Hematopoietic multipotent progenitor cell treated with erythropoietin and hydrocortisone succinate and interleukin-3 and kit ligand, for 15 days (in vitro differentiated cells): ENCODE measurements at places on chromosomes 7 and 10.

GRCh38 chr10:77090381-77091356, 546.9 kb downstream of the KCNMA1 start:
- no peak for DNase-seq

GRCh38 chr7:28572321-28573058, 160.2 kb downstream of the CREB5 start:
- DNase-seq: no peak

- DNase-seq: no peak
Observed at GRCh38 chr7:29482056-29482455, 81.6 kb upstream of the PRR15 start.

DNA sequence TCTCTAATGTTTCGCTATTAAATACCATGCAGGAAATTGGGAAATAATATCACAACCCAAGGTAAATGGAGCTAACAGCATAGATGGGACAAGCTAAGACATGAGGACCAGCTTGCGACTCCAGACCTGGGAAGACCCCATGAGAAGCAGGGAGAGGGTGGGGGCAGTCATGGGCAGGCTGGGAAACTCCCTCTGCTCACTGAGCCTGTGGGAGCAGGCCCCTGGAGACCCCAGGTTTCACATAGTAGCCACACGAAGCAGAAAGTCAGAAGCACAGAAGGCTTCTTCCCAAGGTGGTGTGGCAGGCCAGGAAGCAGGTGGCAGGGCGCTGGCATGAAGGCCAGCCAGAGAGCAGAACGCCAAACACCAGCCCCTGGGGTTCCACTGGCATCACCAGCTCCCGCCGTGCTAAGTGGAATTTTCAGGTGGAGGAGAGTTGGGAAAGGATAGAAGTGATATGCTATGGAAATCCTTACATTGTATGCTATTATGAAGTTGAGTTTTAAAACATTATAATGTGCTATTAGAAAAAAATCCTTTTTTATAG, 99.9 kb upstream of the RNF32 start:
- DNase-seq: no peak

DNA sequence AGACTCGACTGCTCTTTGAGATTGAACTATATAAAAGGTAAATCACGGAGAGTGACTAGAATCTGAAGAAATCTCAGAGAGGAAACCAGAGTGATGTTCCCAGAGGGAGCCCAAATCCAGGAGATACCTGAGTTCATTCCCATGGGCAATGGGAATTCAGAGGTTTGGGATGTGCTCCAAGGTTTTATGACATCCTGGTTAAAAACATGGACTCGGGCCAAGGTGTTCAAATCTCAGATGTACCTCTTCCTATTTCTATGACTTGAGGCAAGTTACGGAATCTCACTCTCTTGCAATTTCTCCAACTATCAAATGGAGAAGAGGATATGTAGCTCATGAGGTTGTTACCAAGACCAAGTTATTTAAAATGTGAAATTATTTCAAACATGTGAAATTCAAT, 54.5 kb upstream of the RAB18 start:
- no peak for DNase-seq

DNA sequence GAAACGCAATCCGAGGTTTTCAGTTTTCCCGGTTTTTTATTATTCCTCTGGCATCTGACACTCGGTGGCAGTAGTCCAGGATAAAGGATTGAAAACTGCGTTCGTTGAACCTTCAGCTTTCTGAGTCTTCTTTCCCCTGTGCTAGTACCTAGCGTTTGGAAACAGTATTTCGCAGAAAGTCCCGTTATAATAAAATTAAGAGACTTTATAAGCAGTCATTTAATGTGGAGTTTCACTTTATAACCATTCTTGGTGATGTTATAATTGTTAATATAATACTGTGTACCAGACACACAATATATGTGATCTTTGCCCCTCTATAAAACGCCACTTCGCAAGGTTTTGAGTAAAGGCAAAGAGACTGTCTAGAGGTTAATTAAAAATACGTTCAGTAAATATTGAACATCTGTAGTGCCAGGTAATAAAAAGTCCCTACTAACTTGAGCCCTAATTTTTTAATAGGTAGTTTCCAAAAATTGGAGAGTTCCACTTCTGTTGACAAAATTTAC, 874 bp downstream of the CISD1 start:
- no peak for DNase-seq

- no peak for DNase-seq
Observed at GRCh38 chr7:83832009-83832408, 183.1 kb upstream of the SEMA3E start.

DNA sequence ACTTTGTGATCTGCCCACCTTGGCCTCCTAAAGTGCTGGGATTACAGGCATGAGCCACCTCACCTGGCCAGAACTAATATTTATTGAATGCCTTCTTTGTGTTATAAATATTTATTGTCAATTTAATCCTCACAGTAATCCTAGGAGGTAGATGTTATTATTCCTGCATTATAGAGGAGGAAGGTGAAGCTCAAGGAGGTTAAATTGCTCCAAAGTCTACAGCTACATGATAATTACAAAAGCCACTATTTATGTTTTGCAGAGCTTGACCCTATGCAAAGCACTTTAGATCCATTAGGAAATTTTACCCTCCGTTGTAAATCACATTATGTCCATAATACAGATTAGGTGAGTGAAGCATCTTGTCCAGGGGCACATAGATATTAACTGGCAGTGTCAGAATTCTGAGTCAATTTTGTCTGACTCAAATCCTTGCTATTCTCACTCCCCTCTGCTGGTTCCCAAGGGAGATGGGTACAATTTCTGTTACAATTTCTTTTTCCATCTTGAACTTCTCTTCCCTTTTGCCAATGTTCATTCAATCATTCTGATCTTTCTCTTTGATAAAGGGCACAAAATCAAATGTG, 25.7 kb upstream of the CDK14 start:
- no peak for DNase-seq

DNA sequence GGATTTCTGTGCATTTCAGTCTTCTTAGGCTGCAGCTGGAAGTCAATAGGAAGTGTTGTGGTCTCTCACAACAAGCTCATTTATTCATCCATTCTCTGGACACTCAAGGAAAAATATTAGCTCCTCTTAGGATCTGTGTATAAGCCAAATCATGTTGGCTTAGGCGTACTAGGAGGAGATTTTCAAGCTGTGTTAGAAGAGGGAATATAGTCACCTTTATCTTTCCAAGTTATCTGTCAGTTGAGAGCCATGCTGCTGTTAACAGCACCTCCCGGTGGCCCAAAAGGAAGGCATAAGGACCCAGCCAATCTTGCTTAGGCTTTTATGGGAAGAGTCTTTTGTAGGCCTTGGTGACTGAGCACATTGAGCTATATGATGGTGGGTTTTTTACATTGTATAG, 220.0 kb downstream of the LRMDA start:
- DNase-seq: no peak

- DNase-seq: no peak
Observed at GRCh38 chr10:13788320-13788600, 201.5 kb downstream of the PRPF18 start.

GRCh38 chr7:7921830-7922229, 46.8 kb upstream of the GLCCI1 start:
- DNase-seq: no peak

DNA sequence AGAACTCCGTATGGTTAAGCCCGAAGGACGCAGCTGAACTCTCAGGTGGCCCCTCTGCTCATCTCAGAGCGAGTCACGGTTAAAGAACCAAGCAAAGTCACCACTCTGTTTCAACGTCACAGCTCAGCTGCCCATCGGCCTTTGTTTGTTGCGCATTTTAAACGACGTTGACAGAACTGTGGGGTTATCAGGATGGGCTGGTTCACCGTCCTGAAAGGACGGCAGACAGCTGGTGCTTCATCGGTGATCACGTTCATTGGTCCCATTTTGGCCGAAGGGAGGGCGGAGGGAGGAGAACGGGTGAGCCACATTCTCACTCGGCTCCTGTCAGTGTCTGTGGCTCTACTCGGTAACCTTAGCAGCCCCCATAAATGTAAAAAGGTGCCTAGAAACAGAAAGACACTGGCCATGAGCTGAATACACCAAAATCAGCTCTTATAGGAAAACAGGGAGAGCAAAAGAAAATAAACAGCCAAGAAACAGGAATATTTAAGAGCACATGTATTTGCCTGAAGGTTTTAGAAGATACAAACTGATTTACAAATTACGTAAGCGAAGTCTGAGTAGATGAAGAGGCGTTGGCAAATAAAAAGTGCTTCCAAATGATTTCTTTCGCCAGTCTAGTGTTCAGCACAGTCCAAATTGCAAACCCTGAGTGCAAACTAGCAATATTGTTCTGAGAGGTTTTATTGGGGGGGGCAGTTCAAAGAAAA, 8.4 kb downstream of the PRKAG2 start:
- DNase-seq: no peak

DNA sequence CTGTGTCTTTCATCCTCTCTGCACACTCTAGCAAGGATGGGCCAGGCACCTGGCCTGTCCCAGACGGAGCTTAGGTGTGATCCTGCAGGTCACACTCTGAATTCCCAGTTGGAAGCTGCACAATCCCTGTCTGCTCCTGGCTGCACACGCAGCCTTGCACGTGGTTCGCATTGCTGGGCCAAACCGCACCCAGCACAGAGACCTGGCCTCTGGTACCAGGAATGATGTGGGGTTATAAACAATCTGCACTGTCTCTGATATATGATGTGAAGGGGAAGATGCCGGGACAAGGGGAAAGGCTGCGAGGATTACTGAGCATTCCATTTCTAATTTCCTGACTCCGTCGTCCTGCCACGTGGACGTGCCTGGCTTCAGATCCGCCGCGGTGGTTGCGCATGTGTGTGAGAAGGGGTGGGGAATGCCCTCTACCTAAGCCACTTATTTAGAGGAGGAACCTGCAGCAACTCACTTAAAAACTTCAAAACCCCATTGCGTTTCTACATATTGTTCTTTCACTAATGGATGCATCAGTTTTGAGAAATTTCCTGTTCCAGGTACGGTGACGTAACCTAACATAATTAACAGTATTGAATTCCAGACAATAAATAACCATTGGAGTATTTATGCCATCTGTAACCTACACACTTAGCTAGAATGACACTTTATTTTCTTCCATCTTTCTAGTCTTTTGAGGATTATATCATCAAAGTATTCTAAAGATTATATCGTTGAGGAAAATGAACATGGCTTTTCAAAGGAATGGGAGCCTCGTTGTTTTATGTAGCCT, 559.7 kb upstream of the MGMT start:
- DNase-seq: no peak

DNA sequence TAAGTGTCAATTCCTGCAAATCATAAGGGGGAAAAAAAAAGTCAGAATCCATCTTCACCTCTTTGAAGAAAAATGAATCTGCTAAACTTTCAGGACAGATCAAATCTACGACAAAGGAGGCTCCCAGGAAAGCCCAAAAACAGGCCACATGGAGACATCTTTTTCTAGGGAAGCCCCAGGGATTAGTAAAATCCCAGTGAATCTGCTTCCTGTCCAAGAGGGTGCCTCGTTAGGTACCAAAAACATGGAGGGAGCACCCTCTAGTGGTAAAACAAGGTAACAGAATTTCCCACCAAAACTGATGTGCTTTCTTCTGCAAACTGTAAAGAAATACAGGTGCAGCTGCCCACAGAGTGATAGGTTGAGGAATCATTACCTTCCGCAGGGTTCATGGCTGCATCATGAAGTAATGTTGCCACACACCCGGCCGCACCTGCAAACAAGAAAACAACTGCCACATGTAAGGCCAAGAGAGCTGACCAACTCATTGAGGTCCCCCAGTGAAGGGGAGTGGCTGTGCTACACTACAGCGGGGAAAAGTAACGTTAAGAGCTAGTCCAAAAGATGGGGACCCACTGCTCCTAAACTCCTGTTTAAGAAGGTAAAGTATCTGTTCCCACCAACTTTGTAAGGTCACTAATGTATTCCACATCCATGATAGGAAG, 7.9 kb downstream of the SLC25A28 start:
- DNase-seq: peak; percentile 74

- DNase-seq: no peak
Observed at GRCh38 chr7:119959811-119960210, 313.2 kb upstream of the KCND2 start.

GRCh38 chr7:30865821-30866220, 45.8 kb upstream of the AQP1 start:
- no peak for DNase-seq

GRCh38 chr7:88337572-88337971, 30.9 kb upstream of the STEAP4 start:
- no peak for DNase-seq
